ENCODE measurements at places on chromosomes 4 and X.

GRCh38 chrX:39755143-39756032 is 342.4 kb downstream of the BCOR start:
- peak; percentile 92 for DNase-seq

GRCh38 chr4:47786958-47787370 is 50.9 kb downstream of the CORIN start:
- DNase-seq: no peak

DNA sequence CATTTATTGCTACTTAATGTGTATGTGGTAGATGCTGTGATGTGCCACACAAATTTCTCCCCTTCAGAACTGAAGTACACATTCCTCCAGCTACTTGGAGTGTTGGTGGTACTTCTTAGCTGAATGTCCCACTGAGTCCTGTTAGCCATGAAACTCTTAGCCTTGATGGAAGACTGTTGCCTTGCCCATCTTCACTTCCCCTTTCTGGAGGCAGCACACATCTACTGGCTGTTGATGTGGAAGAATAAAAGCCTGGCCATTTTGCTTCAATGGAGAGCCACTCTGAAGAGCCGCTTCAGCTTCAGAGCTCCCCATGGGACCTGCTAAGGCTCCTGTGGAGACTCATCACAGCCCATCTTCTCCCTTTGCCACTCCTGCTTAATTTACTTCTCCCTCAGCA is 157.7 kb upstream of the PITX2 start:
- no peak for DNase-seq

- DNase-seq: no peak
These were observed 13.3 kb upstream of the ABRAXAS1 start for GRCh38 chr4:83498187-83498586.

DNA sequence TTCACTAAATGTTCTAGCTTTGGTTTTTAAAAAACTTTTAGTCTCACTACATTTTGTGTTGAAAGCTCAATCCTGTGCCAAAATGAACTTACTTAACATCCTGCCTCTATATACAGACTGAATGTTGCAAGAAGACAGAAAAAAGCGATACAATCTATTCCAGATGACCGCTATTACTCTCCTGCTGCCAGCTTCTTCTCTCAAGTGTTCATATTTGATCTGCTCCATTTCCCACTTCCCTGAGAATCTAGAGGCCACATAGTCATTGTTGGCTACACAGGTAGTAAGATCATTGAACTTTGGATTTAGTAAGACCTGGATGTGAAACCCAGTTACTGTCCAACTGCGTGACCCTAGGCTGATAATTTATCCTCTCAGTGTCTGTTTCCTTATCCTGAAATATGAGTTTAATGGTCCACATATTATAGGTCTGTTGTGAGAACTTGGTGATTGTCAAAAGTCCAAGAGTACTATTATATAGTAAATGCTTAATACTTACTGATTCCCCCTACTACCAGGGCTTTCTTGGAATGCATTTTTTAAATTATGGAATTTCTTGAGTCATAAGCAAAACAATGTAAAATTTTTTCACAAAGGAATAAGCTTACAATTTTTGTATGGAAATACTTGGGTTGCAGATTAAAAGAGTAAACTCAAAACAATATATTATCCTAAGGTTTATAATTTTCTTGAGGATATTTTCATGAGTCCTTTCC is 976.8 kb upstream of the ADGRL3 start:
- DNase-seq: no peak

GRCh38 chr4:88523325-88524129 is at the start of gene PYURF:
Gene PYURF (minus strand): TSS chr4:88523776. CDS start chr4:88523700, 76 bp downstream.
- peak; percentile 94 for DNase-seq

GRCh38 chr4:150569384-150569987 is 12.5 kb upstream of the MAB21L2 start:
- DNase-seq: no peak

DNA sequence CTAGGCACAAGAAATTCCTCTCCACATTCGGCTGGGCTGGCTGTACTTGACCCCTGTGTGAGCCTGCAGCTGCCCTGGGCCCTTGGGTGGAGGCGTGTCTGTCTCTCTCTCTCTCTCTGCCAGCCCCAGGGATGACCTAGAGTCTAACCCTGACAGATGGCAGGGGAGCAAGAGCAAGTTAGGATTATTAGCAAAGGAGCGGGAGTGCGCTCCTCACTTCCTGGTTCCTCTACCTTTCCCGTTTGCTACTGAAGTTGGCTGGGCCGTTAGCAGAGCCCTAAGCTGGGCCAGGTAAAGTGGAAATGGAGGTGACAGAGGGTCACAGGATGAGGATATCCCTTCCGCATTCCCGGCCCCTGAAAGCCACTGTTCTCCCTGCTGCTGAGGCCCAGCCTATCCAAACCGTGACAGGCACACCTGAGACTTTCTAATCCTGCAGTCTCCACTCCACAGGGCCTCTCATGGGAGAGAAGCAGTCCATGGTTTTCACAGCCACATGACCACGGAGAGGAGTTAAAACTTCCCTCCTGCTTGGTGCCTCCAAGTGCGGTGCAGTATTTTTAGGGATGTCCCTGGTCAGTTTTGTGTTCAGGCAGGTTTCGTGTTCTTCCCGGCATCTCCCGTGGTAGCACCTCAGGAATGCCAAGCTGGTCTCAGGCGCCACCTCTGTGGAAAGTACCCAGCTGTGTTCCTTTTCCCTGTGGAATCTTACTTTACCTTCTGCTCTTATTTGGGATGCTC is 79.3 kb downstream of the CLDN22 start:
- peak; percentile 29 for DNase-seq

- DNase-seq: no peak
These were observed 905 bp upstream of the GALNTL6 start for GRCh38 chr4:171812333-171812664.

DNA sequence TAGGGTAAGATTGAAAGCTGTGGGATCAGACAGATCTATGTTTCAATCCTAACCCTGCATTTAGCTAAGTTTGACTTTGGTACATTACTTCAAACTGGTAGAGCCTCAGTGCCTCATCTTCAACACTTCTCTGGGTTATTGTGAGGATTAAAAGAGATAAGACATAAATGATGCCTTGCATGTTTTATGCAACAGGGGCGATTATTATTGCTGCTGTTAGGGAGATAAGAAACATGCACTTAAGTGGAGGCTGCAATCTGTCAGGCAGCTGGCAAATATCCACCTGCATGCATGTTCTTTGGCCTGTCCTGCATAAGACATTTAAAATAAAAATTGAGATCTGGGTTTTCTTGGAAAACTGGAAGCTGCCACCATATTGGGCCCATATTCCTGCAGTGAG is 24.6 kb downstream of the UNC5C start:
- no peak for DNase-seq

GRCh38 chrX:110881971-110882370 is 86.4 kb upstream of the CHRDL1 start:
- no peak for DNase-seq

GRCh38 chr4:183960046-183960420 is 54.9 kb downstream of the STOX2 start:
- DNase-seq: peak; percentile 70

- DNase-seq: no peak
These were observed 21.9 kb upstream of the ZNF81 start for GRCh38 chrX:47814851-47815250.

DNA sequence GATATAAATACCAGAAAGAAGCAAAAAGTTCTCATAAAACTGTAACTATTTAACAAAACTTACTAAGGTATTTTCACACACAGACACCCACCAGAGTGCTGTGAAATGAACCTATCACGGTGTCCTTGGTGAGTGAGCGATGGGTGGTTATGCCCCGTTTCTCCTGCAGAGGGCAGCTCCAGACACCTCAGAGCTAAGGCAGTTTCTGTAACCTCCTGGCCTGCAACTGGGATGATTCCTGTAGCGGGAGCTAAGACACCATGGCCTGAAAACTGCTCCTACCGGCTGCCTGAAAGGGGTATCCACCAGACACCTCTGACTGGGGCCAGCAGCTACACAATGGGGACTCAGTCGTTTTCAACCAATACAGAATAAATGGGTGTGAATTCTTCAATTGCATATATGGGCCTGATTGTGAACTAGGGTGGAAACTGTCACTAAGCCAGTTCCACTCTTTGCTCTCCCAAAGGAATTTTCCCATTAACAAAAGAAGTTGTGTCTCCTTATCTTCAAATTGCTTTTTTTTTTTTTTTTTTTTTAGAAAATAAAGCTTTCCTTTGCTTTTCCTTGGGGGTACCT is 2375.8 kb upstream of the TENM3 start:
- DNase-seq: no peak

DNA sequence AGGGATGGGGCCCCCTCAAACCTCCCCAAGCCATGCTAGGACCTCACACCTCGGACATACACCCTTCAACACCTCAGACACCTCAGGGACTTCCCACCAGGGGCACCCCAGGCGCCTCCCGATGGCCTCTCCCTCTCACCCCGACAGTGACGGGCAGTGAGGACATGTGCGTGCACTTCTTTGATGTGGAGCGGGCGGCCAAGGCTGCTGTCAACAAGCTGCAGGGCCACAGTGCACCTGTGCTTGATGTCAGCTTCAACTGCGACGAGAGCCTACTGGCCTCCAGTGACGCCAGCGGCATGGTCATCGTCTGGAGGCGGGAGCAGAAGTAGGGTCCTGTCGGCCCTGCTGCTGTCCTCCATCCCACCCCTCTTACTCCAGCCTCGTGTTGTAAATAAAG is 7.4 kb downstream of the WDR13 start:
- DNase-seq: no peak

- no peak for DNase-seq
These were observed 99.1 kb upstream of the ENPP6 start for GRCh38 chr4:184316821-184317220.

DNA sequence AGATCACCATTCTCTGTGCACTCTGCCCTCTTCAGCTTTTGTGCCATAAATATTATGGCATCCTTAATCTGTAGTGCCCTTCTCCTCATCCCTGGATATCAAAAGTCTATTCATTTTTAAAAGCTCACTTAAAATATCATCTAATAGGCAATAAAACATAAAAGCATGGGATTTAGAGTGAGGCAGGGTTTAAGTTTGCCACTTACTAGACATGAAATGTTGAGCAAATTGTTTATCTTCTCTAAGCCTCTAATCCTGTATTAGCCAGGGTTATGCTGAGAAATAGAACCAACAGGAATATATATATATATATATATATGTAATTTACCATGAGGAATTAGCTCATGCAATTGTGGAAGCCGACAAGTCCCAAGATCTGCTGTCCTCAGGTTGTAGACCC is 472.4 kb upstream of the HS3ST1 start:
- no peak for DNase-seq

DNA sequence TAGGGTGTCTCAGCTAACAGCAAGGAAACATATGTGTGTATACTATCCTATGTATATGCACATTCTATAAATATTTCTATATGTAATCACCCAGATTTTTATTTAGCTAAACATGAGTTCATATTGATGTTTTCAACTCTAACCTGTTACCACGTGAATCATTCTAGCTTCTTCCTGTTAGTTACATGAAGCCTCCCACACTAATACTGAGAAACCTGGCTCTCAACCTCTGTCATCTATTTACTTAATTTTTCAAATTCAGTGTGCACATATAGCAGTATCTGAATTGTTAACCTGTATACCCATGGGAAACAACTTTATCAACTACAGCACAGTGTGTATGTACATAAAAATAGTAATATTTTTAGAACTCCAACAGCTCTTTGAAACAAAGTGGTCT is 57.3 kb downstream of the KLF8 start:
- no peak for DNase-seq

GRCh38 chr4:118941149-118941548 is 52.5 kb downstream of the SYNPO2 start:
- DNase-seq: no peak

DNA sequence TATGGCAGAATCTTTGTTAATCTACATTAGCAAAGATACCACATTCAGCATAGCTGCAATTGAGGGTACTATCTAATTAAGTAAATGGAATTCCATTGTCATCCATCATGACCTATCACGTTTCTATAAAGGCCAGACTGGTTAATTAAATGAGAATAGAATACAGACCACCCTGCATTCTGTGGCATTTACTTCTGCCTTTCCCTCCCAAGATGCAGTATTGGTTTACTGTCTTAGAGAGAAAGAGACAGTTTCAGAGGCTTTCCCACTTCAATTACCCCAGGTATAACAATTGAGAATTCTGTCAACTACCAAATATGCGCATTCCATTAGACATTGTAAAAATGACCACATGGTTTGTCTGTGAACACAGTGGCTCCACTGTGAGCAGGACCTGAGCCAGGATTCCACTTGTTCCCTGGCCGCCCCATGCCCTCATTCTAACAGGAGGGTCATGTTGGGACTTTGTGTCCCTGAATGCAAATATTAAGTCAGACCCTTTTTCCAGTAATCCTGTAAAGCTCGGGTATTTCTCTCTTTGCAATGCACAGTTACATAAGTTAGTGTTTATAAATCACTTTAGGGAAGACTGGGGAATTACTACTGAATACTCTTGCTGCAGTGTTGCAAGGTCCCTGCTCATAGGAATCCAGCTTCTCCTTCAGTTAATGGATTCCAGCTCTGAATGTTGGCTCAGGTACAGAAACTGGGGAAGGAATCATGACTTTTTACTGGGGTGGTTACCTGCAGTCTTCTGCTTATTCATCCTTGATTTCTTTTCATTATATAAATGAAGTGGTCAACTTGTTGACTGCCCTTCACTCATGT is 261.0 kb downstream of the PDGFC start:
- DNase-seq: no peak

DNA sequence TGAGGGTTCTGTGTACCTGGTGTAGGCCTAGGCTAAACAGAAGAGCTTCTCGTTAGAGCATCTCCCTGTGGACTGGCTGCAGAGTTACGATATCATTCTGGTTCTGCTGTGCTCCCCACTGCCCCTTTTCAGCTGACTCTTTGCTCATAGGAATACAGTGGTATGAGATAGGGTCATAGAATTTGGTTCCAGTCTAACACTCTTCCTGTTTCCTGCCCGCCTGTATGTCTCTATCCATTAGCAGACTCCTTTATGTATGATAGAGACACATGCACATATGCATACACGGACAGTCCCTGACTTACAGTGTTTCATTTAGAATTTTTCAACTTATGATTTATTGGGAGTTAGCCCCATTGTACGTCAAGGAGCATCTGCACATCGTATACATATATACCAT is 15.3 kb downstream of the RNF4 start:
- DNase-seq: no peak

DNA sequence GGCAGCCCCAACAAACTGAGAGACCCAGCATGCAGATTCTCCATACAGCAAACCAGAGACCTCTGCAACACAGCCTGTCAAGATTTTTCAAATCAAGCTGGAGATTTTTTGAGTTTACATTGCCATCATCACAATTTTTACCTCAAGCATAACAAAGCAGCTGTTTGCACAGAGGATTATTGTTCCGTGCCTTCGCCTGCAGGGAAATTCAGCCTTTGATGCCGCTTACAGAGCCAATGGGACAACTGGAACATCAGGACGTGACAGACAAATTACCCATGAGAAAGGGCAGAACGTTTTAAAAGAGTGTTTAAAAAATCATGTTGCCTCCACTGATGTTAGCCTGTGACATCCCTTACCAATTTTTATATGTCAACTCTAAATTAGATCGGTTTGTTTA is 363.7 kb downstream of the FBXW7 start:
- DNase-seq: no peak
